ENCODE measurements at places on chromosomes 13 and 19.

- ATAC-seq, result no peak
Observed at GRCh38 chr13:45564133-45564776, 51.3 kb downstream of the ERICH6B start.

- ATAC-seq, result no peak
Observed at GRCh38 chr19:1828279-1829238, 16.5 kb upstream of the ATP8B3 start.

GRCh38 chr13:38308736-38309135, 40.9 kb upstream of the UFM1 start:
- no peak for ATAC-seq

- ATAC-seq, result no peak
Observed at GRCh38 chr13:21051675-21052074, 9.7 kb downstream of the LATS2 start.

DNA sequence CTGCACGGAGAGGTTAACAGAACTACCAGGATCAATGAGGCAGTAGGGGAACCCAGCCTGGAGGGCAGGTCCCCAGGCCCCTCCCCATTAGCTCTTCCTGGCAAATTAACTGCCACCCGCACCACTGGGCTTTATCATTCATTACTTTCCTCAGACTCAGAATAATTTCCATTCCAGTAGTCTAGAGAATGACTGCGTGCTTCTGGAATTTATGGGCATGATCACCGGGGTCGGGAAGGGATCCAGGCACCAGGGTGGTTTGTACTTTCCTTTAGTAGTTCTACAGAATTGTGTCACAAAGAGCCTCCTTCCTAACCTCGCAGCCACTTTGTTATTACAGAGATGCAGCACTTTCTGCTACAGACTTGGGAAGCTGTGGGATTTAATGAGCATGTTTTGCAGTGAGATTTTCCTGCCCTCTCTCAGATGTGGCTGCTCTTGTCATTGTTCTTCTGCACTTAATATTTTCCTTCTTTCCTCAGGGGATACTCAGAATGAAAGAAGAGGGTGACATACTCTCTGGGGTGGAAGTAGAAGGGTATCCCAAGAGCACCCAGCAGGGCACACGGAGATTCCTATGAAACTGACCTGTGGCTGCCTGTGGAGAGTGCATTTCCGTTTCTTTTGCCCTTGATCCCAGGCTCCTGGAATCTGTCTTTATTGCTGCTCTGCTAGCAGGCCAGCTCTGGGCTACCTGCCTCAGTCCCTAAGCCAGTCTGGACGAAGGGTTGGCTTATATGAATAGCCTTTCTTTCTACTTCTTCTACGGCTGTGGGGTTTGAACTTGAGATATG, 285.0 kb upstream of the SLC10A2 start:
- no peak for ATAC-seq

GRCh38 chr19:18362934-18363542, 22.6 kb downstream of the PGPEP1 start:
- ATAC-seq, result no peak
